ENCODE measurements at places on chromosomes 5 and 9.
A peak's percentile ranks its signal among the peaks of the same experiment; 100 is the strongest.

DNA sequence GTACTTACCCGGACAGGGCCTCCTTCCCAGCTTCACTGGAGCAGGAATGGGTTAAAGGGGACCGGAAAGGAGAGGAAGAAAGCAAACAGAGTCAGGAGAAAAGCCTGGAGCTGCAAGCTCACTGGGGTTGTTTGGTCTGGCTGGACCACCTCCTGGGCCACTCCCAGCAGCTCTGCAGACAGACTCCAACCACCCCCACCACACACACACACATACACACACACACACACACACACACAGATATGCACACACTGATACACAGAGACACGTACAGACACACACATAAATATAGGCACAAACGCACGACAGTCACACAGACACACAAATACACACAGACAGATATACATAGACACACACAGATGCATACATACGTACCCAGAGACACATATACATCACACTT, 34.9 kb upstream of the SYNPO start:
- peak; percentile 30 for DNase-seq

- no peak for DNase-seq
Measured at GRCh38 chr5:142798099-142798770, 28.1 kb downstream of the ARHGAP26 start.

DNA sequence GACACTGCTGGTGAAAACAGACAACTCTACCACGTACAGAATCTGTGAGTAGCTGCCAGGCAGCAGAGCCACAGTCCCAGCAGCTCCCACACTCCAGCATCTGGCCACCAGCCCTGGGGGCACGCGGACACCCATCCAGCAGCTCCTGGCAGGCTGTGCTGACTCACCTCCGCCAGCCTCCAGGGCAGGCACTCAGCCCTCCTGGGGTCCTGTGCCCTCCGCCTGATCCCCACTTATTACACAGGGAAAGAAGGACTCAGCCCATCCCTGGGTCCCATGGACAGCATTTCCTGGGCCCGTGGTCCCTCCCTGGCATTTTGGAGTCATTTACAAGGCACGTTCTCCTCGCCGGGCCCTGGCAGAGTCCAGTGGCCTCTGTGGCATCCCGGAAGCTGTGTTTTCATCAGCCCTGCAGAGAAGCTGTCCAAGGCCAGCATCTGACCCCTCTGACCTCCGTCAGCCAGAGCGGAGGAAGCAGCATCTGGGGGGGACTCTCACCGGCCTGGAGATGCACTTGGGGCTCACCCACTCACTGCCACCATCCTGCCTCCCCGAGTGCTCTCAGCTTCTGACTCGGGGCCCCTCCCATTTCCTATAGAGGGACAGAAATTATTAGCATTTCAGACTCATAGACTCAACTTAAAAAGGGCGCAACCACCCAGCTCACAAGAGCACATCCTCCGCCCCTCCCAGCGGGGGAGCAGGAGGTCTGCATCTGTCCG, 21.6 kb downstream of the PAEP start:
- no peak for DNase-seq

DNA sequence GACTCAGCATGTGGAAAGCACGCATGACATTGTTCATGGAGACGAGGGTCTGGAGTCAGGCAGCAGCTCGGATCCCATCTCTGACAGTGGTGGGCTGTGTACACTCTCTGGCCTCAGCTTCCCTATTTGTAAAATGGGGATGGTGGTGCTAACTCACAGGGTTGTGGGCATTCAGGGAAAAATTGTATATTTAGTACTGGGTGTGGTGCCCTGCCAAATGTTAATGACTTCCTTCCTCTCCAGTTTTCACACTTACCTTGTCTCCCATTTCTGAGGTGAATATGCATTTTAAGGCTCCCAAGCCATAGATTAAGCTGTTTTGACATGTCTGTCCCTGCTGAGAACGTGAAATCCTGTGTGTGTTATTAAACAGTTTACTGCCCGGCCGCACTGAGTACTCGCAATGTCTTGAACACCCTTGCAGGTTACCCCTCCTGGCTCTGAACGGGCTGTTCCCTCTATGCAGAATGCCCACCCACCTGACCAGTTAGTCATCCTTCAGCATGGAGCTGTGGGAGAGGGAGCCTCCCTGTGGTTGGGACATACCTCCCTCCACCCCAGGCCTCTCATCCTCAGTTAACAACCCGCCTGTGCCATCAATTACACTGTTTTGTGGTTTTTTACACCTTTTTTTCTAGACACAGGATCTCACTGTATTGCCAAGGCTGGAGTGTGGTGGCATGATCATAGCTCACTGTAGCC, 25.8 kb downstream of the TJP2 start:
- no peak for DNase-seq

DNA sequence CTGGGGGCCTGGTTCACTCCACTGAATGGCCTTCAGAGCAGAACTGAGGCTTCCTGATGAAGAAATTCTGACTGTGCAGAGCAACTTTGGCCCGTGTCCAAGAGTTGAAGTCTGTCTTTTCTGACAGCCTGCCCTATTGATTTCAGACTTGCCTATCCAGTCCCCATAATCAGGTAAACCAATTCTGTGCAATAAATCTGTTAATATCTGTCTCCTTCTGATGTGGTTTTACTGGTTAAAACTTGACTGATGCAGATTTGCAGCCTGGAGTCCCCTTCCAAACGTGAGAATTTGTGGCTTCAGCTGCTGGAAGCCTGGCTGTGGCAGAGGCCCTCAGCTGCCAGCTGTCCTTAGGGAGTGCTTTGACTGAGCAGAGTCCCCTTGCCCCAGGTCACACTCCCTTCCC, 283.9 kb upstream of the ANKRD55 start:
- peak; percentile 44 for DNase-seq

DNA sequence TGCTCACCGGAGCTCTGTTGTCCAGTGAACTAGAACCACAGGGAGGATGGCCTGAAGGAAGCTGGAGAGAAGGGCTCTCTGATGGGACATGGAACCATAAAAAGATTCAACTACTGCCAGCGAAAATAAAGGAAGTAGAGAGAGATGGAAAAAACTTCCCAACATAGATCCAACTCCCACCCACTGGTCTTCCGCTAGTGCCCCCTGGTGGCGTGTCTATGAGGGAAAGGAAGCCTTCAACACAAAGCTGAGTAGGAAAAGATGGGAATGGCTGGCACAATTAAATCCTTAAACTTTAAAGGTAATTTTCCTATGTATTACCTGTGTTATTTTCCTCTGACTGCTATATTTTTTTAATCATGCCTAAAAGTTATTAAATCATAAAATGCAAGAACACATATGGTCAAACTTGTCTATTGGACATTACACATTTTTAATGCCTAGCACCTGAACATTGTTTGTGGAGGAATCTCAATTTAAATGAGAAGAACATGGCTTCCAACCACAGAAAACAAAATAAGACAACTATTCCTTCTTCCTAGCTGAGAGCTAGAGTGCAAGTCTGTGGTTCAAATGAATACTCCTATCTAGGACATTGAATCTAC, 51.5 kb downstream of the CEP120 start:
- peak; percentile 0 for DNase-seq

GRCh38 chr9:71637926-71638325, 130.4 kb downstream of the CEMIP2 start:
- DNase-seq = no peak

Measured in NCI-H345 (cell line).